NCI-H1694 treated with DMSO at 0.1 percent for 48 hours (cell line): ENCODE measurements at places on chromosomes 7 and 10.

GRCh38 chr7:35012160-35012559 is 25.1 kb downstream of the DPY19L1 start:
- DNase-seq, result no peak

DNA sequence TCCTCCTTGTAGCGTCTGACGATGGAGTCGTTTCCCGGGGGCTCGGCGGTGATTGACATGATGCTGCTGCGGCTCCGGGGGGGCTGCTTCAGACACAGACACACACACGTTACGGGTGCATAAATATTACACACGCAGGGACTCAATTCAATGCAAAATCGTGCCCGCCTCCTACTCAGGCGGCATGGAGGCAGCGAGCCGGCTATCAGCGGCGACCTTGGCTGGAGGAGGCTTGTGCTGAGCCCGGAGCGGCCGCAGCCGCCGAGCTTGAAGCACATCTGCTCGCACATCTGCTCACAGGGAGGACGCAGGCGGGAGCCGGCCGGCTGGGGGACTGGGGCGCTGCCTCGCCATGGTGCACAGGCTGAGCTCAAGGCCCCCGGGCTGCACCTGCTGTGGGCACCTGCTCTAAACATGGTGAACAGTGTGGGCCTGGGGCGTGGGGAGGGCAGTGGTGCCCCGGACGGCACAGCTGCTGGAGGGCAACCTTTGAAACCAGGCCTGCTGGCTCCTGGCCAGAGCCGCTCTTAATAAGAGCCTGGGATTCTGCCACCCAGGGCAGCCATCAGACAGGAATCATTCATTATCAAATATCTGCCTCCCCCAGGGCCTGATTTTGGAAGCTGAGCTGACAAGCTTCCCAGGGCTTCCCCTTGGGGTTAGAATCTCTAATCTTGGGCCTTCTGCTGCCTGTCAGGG is 84.7 kb upstream of the GNA12 start:
- DNase-seq, result peak; percentile 67

GRCh38 chr10:21304608-21305007 is 220.9 kb downstream of the SKIDA1 start:
- no peak for DNase-seq

DNA sequence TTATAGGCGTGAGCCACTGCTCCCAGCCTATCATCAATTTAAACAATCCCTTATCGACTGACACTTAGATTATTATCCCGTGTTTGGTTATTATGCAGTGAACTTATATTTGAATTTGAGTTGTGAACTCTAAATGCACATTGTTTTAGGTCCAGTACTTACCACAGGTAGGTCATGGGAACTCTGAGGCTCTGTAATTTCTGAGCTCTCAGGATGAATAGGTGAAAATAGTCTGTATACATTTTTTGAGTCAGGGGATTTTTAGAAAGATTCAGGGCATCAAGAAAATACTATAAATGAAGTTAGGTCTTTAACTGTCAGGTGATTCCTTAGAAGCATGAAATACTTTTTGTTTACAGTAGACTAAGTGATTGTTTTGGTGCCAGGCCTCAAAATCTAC is 8.8 kb downstream of the CCDC136 start:
- DNase-seq, result no peak

DNA sequence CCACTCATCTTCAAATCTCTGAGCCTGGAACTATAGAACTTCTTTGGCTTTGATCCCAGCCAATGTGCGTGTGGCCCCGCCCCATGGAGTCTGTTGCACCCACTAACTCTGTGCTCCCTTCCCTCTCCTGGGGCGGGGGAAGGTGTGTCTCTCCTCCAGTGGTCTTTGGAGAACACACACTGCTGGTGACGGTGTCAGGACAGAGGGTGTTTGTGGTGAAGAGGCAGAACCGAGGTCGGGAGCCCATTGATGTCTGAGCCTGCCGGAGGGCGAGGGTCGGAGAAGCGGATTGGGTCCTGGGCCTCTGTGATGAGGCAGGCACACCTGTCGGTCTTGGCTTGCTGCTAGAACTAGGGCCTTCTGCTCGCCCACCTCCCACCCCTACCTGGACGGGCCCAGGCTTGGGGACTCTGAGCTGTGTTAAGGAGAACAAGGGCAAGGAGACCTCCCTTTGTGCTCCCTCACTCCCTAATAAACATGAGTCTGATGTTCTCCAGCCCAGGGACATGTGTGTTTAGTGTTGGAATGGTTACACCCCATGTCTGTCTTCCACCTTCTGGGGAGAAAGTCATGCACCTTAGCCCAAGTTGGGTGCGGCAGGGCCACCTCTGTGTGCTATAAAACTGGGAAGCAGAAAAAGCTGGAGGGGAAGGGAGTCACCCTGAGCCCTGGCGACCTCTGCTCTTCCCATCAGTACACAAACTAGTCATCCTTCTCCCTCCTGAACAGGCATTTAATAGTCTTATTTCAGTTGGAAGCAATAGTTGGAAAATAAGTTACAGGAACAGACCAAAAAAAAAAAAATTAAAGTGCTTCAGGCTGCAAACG is 4.6 kb downstream of the TRAPPC14 start:
- no peak for DNase-seq

- no peak for DNase-seq
Measured at GRCh38 chr10:49091450-49092210, 23.7 kb downstream of the VSTM4 start.

GRCh38 chr7:139820089-139820488 is 9.0 kb upstream of the TBXAS1 start:
- no peak for DNase-seq

- no peak for DNase-seq
Measured at GRCh38 chr7:136061433-136061832, 84.3 kb upstream of the MTPN start.

DNA sequence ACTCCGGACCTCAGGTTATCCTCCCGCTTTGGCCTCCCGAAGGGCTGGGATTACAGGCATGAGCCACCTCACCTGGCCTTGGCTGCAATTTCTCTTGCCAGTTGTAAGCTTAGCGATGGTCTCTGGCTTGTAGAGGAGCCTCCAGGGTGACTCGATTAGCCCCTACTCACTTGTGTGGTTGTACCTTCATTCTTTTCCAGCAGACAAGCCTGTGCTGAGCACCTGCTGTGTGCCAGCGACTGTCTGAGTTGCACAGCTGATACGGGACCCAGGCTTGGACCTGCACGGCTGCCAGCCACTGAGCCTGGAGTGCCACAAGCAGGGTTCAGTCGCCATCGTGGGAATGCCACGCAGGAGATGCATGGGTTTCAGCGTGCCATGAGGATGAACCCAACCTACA is 42.0 kb upstream of the DNAJB6 start:
- no peak for DNase-seq

DNA sequence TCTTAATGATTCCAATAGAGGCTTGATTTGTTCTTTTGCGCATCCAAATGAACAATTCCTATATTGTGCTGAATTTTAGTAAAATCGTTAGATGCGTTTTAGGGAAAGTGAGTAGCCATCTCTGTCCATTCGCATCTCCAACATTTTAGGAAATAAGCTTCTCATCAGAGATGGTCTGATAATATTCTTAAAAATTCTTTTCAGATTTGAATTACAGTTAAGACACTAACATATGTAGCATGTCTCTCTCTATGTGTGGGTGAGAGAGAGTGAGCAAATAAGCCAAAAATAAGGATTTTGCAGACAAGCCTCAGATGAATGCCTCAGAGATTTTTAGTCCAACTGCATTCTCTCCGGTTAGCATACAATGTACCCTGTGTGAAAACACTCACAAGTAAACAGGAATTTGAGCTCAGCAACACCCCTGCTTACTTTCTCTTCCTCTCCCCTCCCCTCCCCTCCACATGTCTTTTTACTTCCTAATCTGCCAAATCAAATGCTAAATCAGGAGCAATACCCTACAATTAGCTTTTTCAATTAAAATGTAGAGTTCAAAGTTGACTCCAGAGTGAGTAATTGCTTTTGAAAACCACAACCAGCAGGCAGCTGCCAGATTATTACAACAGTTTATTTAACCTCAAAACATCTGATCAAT is 354.4 kb downstream of the CRPPA start:
- DNase-seq, result peak; percentile 75

GRCh38 chr10:34769899-34770298 is 45.2 kb downstream of the PARD3 start:
- no peak for DNase-seq

- peak; percentile 13 for DNase-seq
Measured at GRCh38 chr10:103069453-103070331, 123.4 kb downstream of the NT5C2 start.

GRCh38 chr7:5523052-5523711 is 99.5 kb upstream of the TNRC18 start:
- no peak for DNase-seq

DNA sequence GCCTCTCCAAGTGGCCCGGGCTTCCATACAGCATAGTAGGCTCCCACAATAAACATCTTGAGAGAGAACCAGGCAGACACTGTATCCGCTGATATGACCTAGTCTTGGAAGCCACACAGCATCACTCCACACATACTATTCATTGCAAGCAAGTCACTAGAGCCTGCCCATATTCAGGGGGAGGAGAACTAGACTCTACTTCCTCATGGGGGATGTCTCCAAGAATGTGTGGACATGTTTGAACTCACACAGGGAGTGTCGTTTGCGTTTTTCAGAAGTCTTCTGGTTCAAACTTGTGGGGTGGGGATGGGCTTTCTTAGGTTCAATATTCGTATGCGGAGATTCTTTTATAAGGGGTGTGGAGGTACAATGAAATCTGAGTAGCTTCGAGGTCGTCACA is 232.6 kb upstream of the HABP2 start:
- DNase-seq, result no peak

GRCh38 chr7:32910195-32910594 is 18.6 kb upstream of the KBTBD2 start:
- DNase-seq, result no peak

- no peak for DNase-seq
Measured at GRCh38 chr7:124893140-124893827, 36.3 kb downstream of the POT1 start.

DNA sequence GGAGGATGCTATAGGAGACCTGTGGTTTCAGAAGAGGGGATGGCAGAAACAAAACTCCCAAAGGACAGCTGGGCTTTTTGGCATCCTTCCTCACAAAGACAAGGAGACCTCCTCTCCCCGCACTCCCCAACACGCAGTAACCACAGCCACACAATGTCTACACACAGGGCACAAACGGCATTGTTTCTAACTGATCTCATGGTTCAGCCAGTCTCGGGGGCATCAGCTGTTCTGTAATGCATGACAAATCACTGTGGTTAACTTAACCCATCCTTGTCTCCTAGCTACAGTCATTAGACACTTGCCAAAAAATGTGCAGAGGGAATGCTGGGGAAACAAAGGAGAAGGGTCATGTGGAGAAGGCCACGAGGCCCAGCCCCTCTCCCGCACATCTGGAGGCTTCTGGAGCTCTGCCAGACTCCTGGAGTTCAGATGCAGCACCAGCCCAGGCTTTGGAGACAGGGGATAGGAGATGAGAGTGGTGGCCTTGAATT is 7.6 kb upstream of the ADAMTS14 start:
- DNase-seq, result peak; percentile 33

DNA sequence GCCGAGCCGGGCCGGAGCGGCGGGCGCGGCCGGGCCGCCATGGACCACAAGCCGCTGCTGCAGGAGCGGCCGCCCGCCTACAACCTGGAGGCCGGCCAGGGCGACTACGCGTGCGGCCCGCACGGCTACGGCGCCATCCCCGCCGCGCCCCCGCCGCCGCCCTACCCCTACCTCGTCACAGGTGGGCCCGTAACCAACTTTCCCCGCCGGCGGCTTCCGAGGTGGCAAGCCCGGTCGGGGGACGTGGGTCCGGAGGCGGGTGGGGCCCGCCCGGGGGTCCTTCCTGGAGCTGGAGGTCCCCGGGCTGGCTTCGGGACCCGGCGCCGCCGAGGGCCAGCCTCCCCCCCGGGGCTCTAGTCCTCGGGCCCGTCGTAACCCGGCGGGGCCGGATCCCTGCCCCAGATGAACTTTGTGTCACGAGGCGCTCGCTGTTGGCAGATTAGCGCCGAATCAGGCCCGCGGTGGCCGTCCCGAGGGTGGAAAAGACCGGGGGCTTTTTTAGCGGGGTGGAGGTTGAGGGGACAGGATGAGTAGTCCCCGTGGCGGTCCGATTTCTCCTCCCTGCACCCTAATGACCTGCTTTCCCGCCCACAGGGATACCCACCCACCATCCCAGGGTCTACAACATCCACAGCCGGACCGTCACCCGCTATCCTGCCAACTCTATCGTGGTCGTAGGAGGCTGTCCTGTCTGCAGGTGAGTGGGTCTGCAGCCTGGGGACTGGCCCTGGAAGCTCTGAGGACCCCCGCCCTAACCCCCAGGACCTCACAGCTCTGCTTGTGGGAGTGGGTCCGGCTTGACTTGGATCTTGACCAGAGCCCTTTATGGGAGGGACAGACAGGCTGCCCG is 496 bp downstream of the BRI3 start:
- DNase-seq, result no peak

DNA sequence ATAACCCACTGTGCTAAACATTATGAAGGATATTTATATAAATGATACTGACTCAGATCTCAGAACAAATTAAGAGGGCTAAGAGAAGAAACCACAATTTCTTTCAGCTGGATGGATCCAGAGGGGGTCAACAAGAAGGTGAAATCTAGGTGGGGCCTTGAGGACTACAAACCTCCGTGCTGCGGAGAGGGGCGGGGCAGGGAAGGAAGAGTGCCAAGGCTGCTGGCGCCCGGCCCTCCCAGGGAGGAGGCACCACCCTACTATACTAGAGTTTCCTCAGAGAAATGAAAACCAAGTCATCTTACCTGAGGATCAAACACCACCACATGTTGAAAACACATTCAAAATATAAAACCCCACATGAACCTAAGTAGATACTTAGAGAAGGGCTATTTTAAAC is 29.3 kb upstream of the CRYGN start:
- no peak for DNase-seq

DNA sequence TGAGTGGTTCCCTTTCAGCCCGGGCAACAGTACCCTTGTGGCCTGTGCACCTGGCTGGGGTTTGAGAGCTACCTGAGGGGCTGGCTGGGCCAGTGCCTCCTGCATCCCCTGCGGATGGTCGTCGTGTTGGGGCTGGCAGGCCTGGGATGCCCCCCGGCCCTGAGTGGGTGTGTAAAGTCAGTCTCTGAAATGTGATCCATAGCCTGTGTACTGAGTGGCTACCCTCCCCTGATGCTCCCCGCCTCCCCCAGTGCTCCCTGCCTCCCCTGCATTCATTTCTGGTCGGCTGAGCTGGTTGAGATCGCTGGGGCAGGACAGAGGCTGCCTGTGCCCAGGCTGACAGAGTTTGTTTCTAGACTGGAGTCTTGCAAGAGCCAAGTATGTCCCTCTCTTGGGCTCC is 9.3 kb downstream of the ZNF316 start:
- DNase-seq, result no peak

DNA sequence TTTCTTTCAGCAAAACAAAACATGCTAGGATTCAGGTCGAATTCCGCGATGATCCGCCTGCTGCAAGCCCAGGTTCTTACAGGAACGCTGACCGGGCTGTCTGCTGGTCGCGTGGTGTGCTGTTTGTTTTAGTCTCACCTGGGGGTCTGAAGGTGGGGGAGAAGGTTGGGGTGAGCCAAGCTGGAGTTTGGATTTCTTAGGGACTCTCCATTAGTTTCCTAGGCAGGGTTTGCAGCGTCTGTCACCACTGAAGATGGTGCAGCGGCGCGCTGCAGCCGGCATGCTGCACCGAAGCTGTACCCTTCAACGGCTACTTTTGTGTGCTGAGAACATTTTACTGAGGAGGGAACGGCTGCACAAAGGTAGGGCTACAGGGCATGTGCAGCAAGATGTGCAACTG is 48.7 kb downstream of the GCC1 start:
- no peak for DNase-seq

GRCh38 chr10:103192451-103193106 is 493 bp downstream of the NT5C2 start:
- peak; percentile 26 for DNase-seq
